ENCODE measurements at places on chromosomes 3 and 15. TPM values are rescaled to one million over a fixed set of nuclear protein-coding genes. Genes with fewer than 3 reads are reported as not detected.

DNA sequence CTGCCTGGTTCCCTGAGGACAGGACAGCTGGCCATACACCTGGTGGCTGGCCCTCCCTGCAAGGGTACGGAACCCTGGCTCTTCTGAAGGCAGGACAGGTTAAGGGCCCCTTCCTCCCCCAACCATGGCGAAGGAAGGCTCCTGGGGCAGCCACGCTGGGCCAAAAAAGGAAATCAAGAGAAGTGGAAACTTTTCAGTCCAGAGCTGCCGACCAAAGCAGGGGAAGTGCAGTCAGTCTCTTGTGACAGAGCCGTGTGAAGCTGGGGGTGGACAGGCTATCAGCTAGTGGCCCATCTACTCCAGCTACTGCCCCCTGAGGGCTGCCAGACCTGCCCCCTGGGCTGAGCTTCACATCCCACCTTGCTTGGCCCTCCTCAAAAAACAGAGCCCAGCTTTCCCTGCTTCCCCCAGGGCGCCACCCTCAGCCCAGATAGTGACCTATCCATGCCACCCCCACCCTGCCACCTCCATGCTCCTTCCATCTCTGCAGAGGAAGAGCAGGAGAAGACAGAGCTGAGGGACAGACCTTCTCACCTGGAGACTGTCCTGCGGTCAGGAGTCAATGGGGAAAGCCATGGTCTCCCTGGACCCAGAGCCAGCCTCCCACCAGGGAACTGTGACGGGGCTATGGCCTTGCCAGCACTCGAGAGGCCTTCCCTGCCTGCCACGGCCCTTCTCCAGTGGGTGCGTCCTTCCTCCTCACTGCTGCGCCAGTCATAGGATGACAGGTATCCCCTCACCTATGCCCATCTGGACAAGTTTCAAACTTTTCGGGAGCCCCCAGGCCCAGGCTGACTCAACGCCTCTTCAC, 4.6 kb downstream of the SEMA7A start:
- no peaks in the 10 kb centered on the region for H3K36me3 ChIP-seq
- DNase-seq = no peak
- H3K27me3 ChIP-seq = no peaks in the 10 kb centered on the region
- H3K27ac ChIP-seq = peak overlapping the region; percentile 58
- H3K4me1 ChIP-seq = peaks cover 11% of the 10 kb centered on the region

The ALDH1L1 gene
- total RNA-seq = 1.3 TPM

The WDR76 gene
- 8.2 TPM for total RNA-seq

DNA sequence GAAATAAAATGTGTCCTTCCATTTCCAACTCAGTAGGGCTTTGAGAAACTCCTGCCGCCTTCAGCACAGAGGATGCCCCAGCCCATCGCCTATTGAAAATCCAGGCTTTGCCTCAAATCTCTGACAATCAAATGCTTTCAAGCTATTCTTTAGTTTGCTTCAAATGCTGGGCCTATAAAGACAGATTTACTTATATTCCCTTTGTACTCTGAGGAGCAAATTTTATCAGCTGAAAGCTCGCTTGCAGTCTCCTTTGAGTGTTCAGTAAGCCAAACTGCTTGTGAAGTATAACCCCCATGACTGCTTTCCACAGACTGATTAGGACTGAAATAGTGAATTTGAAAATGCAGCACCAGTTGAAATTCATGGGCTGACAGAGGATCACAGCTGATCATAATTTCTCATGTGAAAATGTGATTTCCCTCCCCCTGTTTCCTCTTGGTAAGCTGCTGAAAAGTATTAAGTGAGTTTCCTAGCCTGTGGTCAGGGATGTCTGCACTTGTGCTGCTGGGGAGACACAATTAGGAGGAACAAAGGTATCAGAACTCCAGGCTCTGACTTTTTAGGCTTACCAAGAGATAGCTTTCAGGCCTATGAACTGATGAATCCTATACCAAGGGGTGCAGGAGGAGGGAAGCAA, 563.4 kb upstream of the TGFBR2 start:
- peaks cover 12% of the 10 kb centered on the region for H3K4me1 ChIP-seq
- no peaks in the 10 kb centered on the region for H3K36me3 ChIP-seq

The SKOR1 gene
- 1.1 TPM for total RNA-seq

DNA sequence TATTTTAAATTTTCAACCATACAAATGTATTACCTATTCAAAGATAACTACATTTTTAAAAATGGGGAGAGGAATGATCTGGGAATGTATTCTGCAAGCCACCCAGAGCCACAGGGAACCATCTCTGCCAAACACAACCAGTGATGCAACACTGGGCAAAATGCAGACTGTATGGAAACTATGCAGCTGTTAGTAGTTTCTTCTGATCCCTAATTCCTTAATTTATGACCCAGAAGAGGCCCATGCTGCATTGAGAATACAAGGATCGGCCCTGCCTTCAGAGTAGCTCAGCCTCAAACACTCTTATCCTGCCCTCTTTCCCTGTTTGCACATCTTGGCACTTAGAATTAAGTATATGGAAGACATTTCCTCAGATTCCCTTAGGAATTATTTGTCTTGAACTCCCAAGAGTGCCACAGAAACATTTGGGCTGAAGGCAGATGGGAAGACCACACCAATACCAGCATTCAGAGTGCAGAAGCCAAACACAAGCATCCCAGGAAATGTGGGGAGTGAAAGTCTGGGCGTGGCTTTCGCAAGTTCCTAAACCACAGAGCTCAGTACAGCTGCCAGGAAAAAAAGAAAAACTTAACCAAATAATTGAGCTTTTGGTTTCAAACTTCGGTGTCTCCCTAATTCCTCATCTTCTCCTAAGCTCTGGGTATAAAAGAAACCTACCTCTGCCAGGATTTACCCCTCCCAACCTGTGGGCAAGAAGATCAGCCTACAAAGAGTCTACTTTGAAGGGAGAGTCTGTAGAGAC, 5.3 kb downstream of the SNUPN start:
- no peaks in the 10 kb centered on the region for H3K4me1 ChIP-seq
- peaks cover 7% of the 10 kb centered on the region for H3K36me3 ChIP-seq
- H3K27me3 ChIP-seq = no peaks in the 10 kb centered on the region
- H3K27ac ChIP-seq = no peak overlapping the region
- peak; percentile 94 for DNase-seq
- no peak overlapping the region for H3K4me3 ChIP-seq

DNA sequence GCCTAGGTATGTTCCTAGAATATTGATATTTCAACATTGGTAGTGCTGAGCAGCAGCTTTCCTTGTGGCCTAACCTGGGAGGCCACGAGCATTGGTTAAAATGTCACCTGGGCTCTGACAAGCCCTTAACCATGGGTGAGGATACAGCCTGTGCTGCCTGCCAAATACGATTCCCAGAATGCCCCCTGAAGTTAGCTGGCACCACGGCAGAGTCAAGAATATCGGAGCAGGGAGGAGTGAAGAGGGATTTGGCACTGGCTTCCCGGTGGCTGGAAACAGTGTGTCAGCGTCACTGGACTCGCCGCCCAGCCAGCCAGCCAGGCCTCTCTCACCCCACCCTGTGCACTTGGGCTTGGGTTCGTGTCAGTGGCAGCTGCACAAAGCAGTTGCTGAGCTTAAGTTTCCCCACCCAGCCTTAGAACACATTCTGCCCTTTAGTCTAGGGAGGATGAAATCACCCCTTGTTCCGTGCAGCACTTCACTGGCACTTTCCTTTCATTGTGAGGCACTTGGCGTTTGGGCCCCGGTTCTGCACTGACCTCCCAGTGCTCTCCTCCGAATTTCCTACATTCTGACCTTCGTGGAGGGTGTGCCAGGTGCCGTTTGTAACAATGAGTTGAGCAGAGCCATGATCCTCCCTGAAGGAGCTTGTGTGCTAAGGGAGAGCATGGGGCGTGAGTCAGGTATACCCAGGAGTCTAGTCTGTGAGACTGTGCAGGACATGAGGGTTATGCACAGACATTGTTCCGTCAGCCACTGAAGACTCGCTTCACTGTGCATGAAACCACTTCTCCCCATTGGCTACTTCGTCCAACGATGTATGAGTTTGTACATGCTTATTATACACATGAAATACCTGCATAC, 152.8 kb upstream of the BHLHE40 start:
- H3K27me3 ChIP-seq = no peaks in the 10 kb centered on the region
- H3K36me3 ChIP-seq = no peaks in the 10 kb centered on the region
- H3K4me3 ChIP-seq = no peak overlapping the region
- H3K4me1 ChIP-seq = peaks cover 22% of the 10 kb centered on the region

DNA sequence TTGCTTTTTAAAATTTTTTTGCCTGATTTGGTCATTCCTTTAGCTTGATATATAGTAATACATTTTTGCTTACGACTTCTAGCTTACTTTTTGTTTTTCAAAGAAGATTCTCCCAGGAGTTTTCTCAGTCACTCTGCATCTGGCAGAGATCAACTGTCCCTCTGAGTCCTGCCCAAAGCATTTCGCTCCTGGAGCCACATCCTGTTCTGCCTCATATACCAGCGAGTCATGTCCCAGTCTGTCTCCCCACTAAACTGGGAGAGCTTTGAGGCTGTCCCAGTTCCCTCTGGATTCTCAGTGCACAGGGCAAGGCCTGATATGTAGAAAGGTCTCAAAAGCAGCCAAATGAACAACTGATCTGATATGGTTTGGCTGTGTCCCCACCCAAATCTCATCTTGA, 326.3 kb downstream of the ARRDC4 start:
- no peaks in the 10 kb centered on the region for H3K36me3 ChIP-seq
- no peak for DNase-seq
- H3K4me1 ChIP-seq = no peaks in the 10 kb centered on the region
- no peak overlapping the region for H3K27ac ChIP-seq
- no peak overlapping the region for H3K4me3 ChIP-seq

The ITIH1 gene
- not detected for total RNA-seq

- peak; percentile 96 for DNase-seq
- no peaks in the 10 kb centered on the region for H3K36me3 ChIP-seq
- no peaks in the 10 kb centered on the region for H3K27me3 ChIP-seq
- H3K27ac ChIP-seq = no peak overlapping the region
Measured at GRCh38 chr3:28940530-28940929, 340.3 kb upstream of the RBMS3 start.

- no peaks in the 10 kb centered on the region for H3K27me3 ChIP-seq
- no peaks in the 10 kb centered on the region for H3K36me3 ChIP-seq
- H3K4me3 ChIP-seq = no peak overlapping the region
- no peak overlapping the region for H3K27ac ChIP-seq
- H3K4me1 ChIP-seq = no peaks in the 10 kb centered on the region
Measured at GRCh38 chr3:34183114-34183513, 384.7 kb downstream of the PDCD6IP start.

DNA sequence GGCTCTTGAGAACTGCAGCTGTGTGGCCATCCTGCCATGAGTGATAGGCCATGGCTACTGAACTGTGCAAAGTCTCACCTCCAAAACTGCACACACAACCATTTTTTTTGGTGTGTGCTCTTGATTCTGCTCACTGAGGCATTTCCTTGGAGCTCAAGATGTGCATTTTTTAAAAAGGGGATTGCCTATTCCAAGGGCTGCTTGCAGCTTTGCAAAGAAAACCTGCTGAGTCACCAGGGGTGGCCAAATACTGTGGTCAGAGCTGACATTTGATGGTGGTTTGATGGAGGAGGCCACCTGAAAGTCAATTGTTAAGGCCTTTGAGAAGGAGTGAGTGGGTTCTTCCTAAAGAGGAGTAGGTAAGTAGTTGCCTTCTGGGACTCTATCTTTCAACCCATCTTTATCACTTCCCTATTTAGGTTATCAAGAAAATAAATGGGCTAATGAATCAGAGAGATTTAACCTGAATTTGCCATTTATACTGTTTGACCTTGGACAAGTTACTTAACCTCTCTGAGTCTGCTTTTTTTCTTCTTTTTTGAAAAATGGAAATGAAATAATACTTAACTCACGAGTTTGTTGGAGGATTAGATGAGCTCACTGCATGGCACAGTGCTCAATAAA, 87.9 kb downstream of the CHST2 start:
- H3K36me3 ChIP-seq = no peaks in the 10 kb centered on the region
- H3K27ac ChIP-seq = no peak overlapping the region
- no peaks in the 10 kb centered on the region for H3K4me1 ChIP-seq
- peak; percentile 51 for DNase-seq
- no peaks in the 10 kb centered on the region for H3K27me3 ChIP-seq

The P4HTM gene
- total RNA-seq = 63.3 TPM

GRCh38 chr15:70562906-70563305, 200.5 kb downstream of the UACA start:
- H3K27ac ChIP-seq = no peak overlapping the region
- H3K27me3 ChIP-seq = no peaks in the 10 kb centered on the region
- H3K4me1 ChIP-seq = peaks cover 5% of the 10 kb centered on the region

The GRAMD1C gene
- 0.25 TPM for total RNA-seq

DNA sequence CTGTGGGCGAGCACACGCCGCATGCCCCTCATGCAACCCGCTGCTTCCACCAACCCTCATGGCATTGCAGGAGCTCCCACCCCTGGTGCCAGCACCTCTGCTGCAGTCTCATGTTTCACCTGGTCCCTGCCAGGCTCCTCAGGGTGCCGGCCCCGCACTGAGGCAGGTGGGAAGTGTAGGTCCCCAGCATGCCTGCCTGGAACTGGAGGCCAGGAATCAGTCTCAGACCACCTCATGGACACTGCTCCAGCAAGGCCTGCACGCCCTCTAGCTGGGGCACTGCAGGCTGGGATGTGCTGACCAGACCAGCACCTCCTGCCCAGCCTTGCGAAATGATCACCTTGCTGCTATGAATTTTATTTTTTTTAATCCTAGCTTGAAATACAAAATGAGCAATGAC, 39.1 kb downstream of the OCA2 start:
- no peaks in the 10 kb centered on the region for H3K4me1 ChIP-seq
- no peak overlapping the region for H3K27ac ChIP-seq
- no peak for DNase-seq
- no peaks in the 10 kb centered on the region for H3K27me3 ChIP-seq

The GAP43 gene
- 2.1 TPM for total RNA-seq

The GALNT15 gene
- total RNA-seq = 0.18 TPM

The PIGZ gene
- 8.1 TPM for total RNA-seq

- no peaks in the 10 kb centered on the region for H3K27me3 ChIP-seq
- no peaks in the 10 kb centered on the region for H3K36me3 ChIP-seq
- H3K4me1 ChIP-seq = peaks cover 10% of the 10 kb centered on the region
- no peak for DNase-seq
- H3K27ac ChIP-seq = no peak overlapping the region
- H3K4me3 ChIP-seq = no peak overlapping the region
Measured at GRCh38 chr3:160184655-160185054, 40.6 kb upstream of the C3orf80 start.

The CHST2 gene
- total RNA-seq = 12.0 TPM

The DYNLT2B gene
- 24.6 TPM for total RNA-seq

DNA sequence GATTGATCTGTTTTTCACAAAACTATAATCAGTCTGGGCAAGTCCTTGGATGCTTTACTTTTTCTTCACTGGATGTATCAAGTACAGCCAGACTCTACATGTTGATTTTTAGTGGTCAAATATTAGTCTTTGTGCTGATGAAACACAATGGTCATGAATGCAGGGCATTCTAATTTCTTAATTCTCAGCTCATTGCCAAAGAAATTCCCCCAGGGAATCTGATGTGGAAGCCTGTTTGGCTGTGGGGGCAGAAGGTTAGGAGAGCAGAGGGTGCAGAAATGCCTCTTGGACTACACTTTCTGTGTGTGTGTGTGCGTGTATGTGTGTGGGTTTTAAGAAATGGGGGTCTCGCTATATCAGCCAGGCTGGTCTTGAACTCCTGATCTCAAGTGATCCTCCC, 48.7 kb upstream of the HACD2 start:
- H3K27ac ChIP-seq = no peak overlapping the region
- no peak for DNase-seq
- H3K27me3 ChIP-seq = no peaks in the 10 kb centered on the region
- H3K36me3 ChIP-seq = no peaks in the 10 kb centered on the region
